Smooth muscle cell of trachea (primary cell): ENCODE measurements at places on chromosomes 7 and 10. TPM values are rescaled to one million over a fixed set of nuclear protein-coding genes. Genes with fewer than 3 reads are reported as not detected.

SNCG gene
- total RNA-seq = 8.8 and 11.8 TPM in 2 replicates

ZNF248 gene
- 10.4 and 12.5 TPM in 2 replicates for total RNA-seq

P4HA1 gene
- total RNA-seq = 196 and 231 TPM in 2 replicates

PURB gene
- 13.2 and 19.1 TPM in 2 replicates for total RNA-seq

MAT1A gene
- total RNA-seq = under 0.01 TPM in 1 of 2 replicates, not detected in the other

TWIST1 gene
- 76.5 and 118 TPM in 2 replicates for total RNA-seq

CADPS2 gene
- total RNA-seq = 25.3 and 29.1 TPM in 2 replicates

NPFFR1 gene
- total RNA-seq = under 0.01 TPM in 1 of 2 replicates, not detected in the other

WEE2 gene
- 0.33 TPM in 1 of 2 replicates, not detected in the other for total RNA-seq

DEPP1 gene
- total RNA-seq = 38.4 and 77.9 TPM in 2 replicates

VGF gene
- total RNA-seq = 0.83 and 0.87 TPM in 2 replicates

VWDE gene
- 0.15 TPM in 1 of 2 replicates, not detected in the other for total RNA-seq

FEZF1 gene
- total RNA-seq = not detected in 2 replicates

FBXO24 gene
- 0.15 and 0.33 TPM in 2 replicates for total RNA-seq

DRGX gene
- total RNA-seq = not detected in 2 replicates
